ENCODE measurements at places on chromosomes 2 and 18.

DNA sequence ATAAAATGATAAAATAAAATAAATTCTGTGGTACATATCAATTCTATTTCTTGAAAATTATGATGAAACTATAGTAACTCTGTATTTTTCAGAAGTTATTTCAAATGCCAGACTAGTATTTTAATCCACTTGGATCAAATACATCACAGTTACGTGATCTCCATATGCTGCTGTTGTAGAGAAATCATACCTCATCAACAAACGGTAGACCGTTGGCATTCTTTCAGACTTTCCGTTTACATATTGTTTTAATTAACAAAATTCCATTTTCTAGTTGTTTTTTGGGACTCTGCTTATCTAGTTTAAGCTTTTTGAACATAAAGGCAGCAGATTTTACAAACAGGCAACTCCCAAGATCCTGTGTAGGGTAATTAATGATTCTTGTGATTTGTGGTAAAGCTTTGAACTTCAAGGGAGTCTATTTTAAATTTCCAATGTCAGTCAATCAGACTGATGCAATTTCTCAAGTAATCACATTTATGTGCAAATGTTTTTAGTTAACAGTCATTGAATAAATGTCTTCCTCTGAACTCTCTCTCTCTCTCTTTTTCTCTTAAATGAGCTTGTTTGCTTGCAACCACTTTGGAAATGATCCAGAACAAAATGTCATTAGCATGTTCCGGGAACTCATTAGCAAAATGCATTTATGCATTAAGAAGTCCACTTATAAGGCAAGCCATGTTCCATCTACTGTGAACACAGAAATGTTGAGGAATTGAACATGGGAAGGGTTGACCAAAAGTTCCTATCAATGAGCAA is 31.8 kb downstream of the NYAP2 start:
- no peak for DNase-seq

GRCh38 chr18:31451625-31452024 is 4.1 kb downstream of the DSG3 start:
- DNase-seq: no peak

DNA sequence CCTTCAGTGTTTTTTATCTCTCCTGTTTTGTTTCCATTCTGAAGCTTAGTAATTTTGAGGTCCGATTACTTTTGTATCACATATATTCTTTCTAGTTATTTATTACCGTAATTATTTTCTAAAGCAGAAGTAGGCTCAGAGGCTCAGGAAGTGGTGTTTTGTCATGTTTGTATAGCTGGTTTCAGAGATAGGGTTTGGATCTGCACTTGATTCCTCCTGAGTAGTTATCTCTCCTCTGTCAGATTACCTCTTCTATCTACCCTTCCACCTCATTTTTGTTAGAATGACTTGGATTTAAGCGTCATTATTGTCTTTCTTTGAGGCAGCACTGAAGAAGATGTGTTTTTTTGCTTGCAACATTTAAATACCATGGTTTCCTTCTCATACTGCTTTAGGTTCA is 95.4 kb downstream of the MTA3 start:
- DNase-seq: no peak

- DNase-seq: no peak
These were observed 17.2 kb upstream of the ASXL3 start for GRCh38 chr18:33560686-33561370.

- no peak for DNase-seq
These were observed 1.4 kb downstream of the GKN1 start for GRCh38 chr2:68975844-68976243.

DNA sequence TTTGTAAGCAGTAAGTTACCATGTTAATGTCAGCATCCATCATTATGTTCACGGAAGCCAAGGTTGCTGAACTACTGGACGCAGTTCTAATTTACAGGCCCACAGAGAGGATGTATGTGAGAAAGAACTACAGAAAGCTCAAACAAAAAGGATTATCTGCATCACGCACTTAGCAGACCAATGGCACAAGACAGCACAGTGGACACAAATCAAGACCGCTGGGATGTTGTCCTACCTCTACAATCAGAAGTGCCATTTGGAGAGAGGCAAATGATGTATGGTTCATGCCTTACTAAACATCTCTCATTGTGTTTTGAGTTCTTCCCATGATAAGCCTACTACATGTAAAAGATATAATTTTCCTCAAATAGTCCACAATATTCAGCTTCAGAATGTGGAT is 330.7 kb upstream of the CHAC2 start:
- no peak for DNase-seq

- DNase-seq: no peak
These were observed 18.2 kb downstream of the SNORC start for GRCh38 chr2:232888099-232888836.

GRCh38 chr2:25036221-25036559 is 5.7 kb upstream of the EFR3B start:
- DNase-seq: no peak

GRCh38 chr2:132656266-132656975 is 13.6 kb downstream of the LYPD1 start:
- DNase-seq: no peak

GRCh38 chr18:677145-677544 is 19.7 kb downstream of the TYMS start:
- no peak for DNase-seq

DNA sequence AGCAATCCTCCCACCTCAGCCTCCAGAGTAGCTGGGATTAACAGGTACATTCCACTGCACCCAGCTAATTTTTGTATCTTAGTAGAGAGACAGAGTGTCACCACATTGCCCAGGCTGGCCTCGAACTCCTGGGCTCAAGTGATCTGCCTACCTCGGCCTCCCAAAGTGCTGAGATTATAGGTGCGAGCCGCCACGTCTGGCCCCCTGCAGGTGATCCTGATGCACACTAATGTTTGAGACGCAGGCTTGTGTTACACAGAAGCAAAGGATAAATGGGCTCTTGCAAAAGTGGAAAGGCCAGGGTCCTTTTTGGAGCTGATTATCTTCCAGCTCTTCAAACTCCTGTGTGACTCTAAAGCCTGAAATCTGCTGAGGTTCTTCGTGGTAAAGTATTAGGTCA is 84.2 kb downstream of the TGFA start:
- DNase-seq: no peak

- no peak for DNase-seq
These were observed 34.6 kb upstream of the TACR1 start for GRCh38 chr2:75233965-75234364.

- DNase-seq: no peak
These were observed 45.9 kb downstream of the MARCO start for GRCh38 chr2:118987886-118988285.

DNA sequence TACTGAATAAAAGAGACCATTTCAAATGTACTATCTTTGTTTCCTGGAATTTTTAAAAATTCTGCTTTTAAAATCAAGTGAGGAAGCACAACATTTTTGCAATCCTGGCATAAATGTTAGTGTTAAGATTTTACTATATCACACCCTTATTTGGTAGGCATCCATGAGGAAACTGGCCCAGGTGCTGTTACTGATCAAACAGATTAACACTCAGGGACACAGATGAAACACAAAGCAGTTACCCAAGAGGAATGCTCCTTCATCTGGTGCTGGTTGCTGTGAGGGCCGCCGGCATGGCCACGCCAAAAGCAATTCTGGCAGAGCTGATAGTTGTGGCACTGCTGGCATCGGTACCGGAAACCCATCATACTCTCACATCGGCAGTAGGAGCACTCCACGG is 96.8 kb downstream of the DTNB start:
- DNase-seq: no peak

All from ELR (cell line).